ENCODE measurements at places on chromosomes 5 and 9. TPM values are rescaled to one million over a fixed set of nuclear protein-coding genes. Genes with fewer than 3 reads are reported as not detected.

- DNase-seq = no peak
Observed at GRCh38 chr5:173501922-173502321, 114.5 kb downstream of the BOD1 start.

DNA sequence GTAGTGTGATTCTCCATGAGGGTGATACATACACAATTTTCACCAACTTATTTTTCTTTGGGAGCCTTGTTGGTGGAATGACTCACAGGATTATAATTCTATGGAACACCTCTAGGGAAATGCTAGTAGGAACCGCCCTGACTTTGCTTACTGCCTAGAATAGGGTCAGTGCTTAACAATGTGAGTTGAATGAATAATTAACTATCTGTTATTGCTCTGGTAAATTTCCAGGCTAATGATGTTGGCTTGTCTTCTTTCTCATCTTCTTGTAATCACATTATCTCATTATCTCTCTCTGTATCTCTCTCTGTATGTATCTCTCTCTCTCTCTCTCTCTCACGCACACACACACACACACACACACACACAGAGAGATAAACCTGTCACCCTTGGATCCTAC lies 291.1 kb downstream of the TRIM32 start:
- no peak for DNase-seq

DNA sequence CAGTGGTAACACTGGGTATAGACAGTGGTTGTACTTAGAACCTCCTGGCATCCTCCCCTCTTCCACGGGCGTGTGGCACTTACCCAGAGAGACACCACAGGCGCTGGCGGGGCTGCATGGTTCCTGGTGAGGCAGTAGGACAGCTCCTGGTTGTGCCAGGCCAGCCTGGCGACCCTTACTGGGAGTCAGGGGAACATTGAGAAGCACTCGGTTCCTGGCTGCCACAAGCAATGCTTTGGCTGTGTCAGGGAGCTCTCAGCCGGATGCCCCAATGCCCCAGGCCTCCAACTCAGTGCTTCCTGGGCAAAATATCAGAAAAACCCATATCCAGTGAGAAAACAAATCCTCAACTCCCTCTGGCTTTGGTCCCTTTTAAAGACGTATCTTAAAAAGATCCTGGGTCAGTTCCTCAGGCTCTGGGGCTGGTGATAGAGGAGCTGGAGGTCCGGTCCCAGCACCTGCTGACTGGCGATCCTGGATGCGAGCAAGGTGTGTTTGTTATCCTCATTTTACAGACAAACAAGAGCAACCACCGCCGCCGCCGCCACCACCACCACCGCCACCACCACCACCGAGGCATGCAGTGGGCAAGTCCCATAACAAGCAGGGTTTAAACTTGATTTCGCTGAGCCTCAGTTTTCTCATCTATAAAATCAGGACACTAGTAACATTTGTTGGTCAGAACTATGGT lies 4.2 kb downstream of the NKX2-5 start:
- no peak for DNase-seq

- DNase-seq = no peak
Observed at GRCh38 chr5:76180814-76181805, 97.9 kb downstream of the SV2C start.

- DNase-seq = no peak
Observed at GRCh38 chr5:598564-598890, 13.6 kb upstream of the CEP72 start.

DNA sequence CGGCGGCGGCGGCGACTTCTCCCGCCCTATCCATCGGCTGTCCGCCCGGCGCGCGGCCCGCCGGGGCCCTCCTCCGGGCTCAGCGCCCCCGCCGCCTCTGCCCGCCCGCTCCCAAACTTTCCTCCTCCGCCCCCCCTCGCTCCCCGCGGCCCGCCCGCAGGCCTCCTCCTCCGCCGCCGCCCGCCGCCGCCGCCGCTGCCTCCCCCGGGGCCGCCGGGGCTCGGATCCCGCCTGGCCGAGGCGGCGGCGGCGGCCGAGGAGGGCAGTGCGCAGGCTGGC lies 460 bp upstream of the PBX3 start:
- no peak for DNase-seq

DNA sequence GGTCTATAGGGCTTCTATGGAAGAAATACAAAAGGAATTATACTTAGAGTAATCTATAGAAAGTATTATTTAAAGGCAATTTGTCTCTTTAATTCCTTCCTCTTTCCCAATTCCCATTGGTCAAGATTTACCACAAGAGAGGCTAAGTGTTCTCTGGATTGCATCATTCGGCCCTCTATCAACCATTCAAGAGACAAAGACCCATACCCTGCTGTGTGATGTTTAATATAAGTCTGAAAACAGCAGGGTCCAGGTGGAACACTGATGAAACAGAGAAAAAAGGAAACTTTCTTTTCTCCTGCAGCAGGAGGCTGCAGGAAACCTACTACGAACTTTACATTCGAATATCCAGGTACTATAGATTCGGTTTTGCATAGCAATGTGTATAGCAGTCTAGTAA lies 323.4 kb downstream of the CHSY3 start:
- DNase-seq = no peak

DNA sequence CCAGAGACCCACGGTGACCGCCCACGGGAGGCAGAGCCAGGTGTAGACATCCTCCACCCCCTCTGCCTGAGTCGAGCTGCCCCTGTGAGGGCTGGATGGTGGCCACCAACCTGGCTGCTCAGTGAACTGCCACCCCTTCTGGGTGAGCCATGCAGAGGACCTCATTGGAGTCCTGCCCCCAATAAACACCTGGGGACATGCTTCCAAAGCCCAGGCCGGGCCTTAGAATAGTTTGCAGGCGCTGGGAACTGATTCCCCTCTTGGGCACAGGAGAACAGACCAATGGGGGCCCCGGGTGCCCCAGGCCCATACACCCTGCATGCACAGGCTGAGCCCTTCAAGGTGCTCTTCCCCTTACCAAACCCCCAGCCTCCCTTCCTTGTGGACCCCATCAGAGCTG lies 38.1 kb upstream of the GFPT2 start:
- DNase-seq = no peak

The IFNA2 gene
- not detected for total RNA-seq

The MARCHF6 gene
- total RNA-seq = 109 TPM

GRCh38 chr9:128143525-128144238 lies 5.6 kb upstream of the LCN2 start:
- no peak for DNase-seq

The SCGB3A1 gene
- not detected for total RNA-seq

- DNase-seq = no peak
Observed at GRCh38 chr9:18721267-18721994, 247.5 kb downstream of the ADAMTSL1 start.

- no peak for DNase-seq
Observed at GRCh38 chr9:98083566-98084183, 27.1 kb downstream of the NANS start.

DNA sequence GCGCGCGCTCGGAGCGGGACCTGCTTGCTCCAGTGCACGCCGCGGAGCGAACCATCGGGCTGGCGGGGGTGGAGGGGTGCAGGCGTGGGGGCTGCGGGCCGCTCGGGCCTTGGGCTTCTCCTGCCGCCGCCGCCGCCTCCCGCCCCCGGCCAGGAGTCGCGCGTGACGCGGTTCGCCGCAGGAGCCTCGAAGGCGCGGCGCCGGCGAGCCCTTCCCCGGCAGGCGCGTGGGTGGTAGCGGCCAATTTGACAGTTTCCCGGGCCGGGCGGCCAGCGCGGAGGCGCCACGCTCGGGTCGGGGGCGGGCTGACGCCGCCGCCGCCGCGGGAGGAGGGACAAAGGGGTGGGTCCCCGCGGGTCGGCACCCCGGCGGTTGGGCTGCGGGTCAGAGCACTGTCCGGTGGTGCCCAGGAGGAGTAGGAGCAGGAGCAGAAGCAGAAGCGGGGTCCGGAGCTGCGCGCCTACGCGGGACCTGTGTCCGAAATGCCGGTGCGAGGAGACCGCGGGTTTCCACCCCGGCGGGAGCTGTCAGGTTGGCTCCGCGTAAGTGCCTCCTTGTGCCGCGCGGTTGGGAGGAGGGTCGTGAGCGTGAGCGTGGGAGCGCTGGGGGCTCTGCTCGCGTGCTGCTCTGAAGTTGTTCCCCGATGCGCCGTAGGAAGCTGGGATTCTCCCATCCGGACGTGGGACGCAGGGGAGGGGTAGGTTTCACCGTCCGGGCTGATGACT lies at the start of gene TJP2:
TSS of gene TJP2 (plus strand) at position 387 of the 725 bp plus-strand sequence. CDS start at position 483, 96 bp downstream.
- no peak for DNase-seq

GRCh38 chr5:157659868-157660660 lies 7.8 kb upstream of the SOX30 start:
- no peak for DNase-seq

DNA sequence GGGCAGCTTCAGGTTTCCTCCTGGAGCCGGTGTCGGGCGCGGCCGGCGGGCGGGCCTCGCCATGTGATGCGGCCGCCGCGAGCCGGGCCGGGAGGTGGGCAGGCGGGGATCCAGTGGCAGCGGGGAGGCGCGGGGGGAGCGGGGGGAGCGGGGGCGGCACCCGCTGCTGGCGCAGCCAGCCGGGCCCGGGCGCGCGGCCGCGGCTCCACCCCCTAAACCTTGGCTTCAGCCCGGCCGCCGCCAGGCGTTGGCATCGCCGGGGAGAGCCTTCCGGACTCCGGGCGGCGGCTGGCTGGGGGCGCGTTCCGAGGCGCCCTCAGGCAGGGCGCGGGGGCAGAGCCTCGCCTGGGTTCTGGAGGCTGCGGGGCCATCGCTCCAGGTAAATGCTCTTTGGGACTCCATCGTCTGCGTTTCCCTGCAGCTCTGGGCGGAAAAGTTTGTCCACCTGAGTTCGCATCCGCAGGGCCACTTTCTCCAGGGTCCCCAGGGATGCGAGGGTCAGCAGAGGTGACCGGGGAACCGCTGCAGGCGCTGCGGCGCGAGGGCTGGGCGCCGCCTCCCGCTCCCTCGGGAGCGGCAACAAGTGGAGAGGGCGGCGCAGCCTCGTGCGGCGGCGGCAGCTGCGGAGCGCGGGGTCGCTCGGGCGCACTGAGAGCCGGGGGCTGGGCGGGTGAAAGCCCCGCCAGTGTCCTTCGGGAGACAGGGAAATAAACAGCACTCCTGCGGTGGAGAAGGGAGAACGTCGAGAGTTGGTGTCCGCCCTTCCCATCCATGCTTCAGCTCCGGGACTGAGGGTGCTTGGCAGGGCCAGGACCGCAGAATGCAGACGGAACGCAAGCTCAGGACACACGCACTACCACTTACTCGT lies at the start of gene ARHGEF28:
TSS of gene ARHGEF28 (plus strand) at position 253 of the 868 bp plus-strand sequence. CDS start 58,656 bp downstream, outside the sequence.
- DNase-seq = peak; percentile 72

The BSPRY gene
- total RNA-seq = 5.5 TPM

The GRIA1 gene
- total RNA-seq = 1.1 TPM

The GAS1 gene
- total RNA-seq = 5.7 TPM

The AHRR gene
- 1.4 TPM for total RNA-seq

The TRPM6 gene
- 0.99 TPM for total RNA-seq

DNA sequence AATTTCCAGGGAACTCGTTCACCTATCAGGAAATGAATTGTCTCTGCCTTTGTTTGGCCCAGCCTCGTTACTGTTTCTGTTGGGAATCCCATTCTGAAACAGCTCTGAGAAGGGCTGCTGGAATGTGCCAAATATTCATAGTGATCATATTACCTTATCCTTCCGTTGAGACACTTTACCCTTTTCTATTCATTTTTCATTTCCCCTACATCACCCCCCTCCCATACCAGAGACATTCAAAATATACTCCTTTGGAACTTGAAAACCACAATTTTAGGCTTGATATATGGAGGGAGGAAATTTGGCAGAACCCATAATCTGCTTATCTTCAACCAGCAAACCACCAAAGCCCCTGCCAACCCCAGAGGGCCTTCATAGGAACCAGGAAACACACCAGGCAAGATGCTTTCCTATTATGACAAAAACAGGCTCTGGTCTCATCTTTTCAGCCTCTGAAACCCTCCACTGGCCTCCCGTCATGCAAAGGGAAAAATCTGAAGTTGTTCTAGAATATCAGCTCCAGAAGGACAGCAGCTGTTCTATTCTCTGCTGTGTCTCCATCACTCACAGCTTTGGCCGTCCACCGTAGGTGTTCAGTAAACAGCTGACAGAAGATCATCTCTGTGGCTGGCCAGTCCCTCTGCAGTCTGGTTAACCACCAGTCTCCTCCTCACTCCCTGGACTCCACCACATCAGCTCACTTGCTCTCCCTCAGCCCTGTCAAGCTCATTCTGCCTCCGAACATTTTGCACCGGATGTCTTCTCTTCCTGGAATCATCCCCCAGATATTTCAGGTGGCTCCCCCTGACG lies 217.2 kb upstream of the WWC1 start:
- DNase-seq = no peak

DNA sequence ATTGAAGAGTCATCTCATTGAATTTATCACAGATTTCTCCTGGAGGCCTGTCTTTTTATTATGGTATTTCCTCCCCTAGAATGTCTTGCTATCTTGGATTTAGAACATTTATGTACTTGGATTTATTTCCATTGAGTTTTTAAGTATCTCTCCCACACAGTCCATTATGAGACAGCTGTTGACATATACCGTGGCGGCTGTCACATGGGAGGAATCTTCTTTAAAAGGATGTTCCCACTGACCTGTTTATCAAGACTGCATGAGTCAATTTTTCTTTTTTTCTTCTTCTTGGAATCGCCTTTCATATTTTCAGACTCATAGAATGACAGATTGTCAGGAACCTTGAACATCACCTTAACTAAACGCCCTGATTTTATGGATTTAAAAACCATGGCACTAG lies 2.9 kb upstream of the CAVIN4 start:
- no peak for DNase-seq

DNA sequence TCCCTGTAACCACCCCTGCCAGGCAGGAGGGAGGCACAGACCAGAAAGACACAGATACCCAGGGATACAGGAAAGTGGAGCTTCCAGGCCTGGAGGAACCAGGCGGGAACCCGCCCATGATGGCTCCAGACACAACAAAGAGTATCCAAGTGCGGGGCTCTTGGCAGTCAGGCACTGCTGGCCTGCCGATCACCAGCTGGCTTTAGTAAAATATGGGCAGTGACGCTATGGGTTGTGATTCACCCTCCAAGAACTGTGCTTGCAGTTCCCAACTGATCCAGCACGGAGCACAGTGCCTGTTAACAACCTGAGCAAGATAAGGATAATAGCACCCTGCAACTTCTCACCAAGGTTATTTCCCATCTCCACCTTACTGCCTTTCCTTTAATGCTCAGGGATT lies 463.3 kb downstream of the IRX1 start:
- DNase-seq = no peak

The PTPN3 gene
- total RNA-seq = 3.7 TPM

Measured in H1 (cell line).